ENCODE measurements at places on chromosomes 13 and 19.

GRCh38 chr13:106656186-106656585 lies 88.2 kb upstream of the ARGLU1 start:
- no peak for DNase-seq

GRCh38 chr13:77489566-77490337 lies 45.8 kb upstream of the SCEL start:
- DNase-seq = no peak

DNA sequence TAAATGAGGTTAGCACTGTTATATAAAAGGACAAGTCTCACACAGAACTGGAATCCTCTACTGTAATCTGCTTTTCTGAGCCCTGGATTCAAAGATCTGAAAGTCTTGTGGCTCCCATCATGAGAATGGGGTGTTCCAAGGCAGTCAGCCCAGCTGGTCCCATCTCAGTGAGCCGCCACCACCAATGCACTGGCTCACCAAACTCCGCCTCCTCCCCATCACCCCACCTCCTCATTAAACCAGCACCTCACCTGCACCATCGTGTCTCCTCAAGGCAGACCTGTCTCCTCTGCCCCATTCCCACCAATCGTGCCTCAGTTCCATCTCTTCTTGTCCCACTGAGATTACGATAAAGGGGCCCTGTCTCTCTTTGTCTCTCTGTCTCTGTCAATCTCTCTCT lies 166.7 kb downstream of the USP12 start:
- no peak for DNase-seq

- no peak for DNase-seq
Measured at GRCh38 chr13:23271331-23271730, 90.6 kb downstream of the SGCG start.

DNA sequence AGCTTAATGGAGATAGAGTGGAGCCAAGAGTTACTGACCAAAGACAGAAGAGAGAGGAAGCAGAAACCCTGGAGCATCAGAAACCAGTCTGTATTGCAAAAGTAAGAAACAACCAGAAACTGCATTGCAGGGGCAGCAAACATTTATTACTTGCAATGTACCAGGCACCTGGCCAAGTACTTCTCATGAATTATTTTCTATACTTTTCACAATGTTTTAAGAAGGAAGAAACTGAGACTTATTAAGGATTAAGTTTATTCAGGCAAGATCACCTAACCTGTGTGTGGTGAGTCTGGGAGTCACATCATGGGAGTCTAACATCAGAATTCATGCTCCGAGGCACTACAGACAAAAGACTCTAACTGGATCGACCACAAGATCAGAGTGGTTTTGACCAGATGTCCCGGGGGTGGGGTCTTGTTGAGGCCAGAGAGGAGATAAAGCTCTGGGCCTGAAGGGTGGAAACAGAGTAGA lies 47.4 kb downstream of the TNFRSF19 start:
- no peak for DNase-seq

GRCh38 chr19:3146677-3147100 lies 10.9 kb downstream of the GNA15 start:
- DNase-seq = peak; percentile 69
